ENCODE measurements at places on chromosomes 11 and 22. TPM values are rescaled to one million over a fixed set of nuclear protein-coding genes. Genes with fewer than 3 reads are reported as not detected.

Gene OR51S1
- total RNA-seq: not detected

Gene OR4A15
- not detected for total RNA-seq

Gene ARRB1
- total RNA-seq: 116 TPM

Gene CDCA5
- 9.5 TPM for total RNA-seq

Gene FAM227A
- 2.3 TPM for total RNA-seq

Gene CCDC116
- 0.38 TPM for total RNA-seq

Gene GNG3
- total RNA-seq: not detected

Gene SAMM50
- 59.5 TPM for total RNA-seq

Gene FERMT3
- total RNA-seq: 47.7 TPM

Gene CECR2
- 0.10 TPM for total RNA-seq

Gene CAPN5
- 9.7 TPM for total RNA-seq

Gene C11orf24
- 13.3 TPM for total RNA-seq

Gene GRIK4
- total RNA-seq: 0.33 TPM

Gene B4GALNT4
- 2.3 TPM for total RNA-seq

Gene IGSF9B
- 0.29 TPM for total RNA-seq

Gene TRIM48
- total RNA-seq: not detected

Gene FGF4
- not detected for total RNA-seq

Gene OR5W2
- total RNA-seq: not detected

Gene PRAME
- not detected for total RNA-seq

Gene PES1
- 90.5 TPM for total RNA-seq

Gene CBX7
- total RNA-seq: 3.4 TPM

Gene RFPL2
- not detected for total RNA-seq

Gene TRIM34
- 11.3 TPM for total RNA-seq

Gene OR2AG2
- 0.29 TPM for total RNA-seq

Gene OR51B5
- total RNA-seq: not detected

Gene RPUSD4
- total RNA-seq: 37.7 TPM

Gene ZBTB16
- 13.4 TPM for total RNA-seq

Gene PRR5L
- 9.5 TPM for total RNA-seq

Gene SCO2
- 2.9 TPM for total RNA-seq

Gene APOL4
- total RNA-seq: 0.57 TPM

Gene LRRC32
- total RNA-seq: 35.5 TPM

Gene FXYD2
- 2.3 TPM for total RNA-seq

Gene UBQLN3
- total RNA-seq: not detected

Gene HSD17B12
- total RNA-seq: 96.7 TPM

Gene APOA5
- total RNA-seq: not detected

Gene SERHL2
- total RNA-seq: 1.6 TPM

Gene LRP5
- 34.6 TPM for total RNA-seq

Gene ACR
- 0.38 TPM for total RNA-seq

Gene PITPNM1
- 11.4 TPM for total RNA-seq

Gene DTX4
- total RNA-seq: 7.8 TPM

Gene PANX3
- total RNA-seq: not detected

Gene BTG4
- total RNA-seq: not detected

Gene OR5A1
- not detected for total RNA-seq

Gene OR4A47
- total RNA-seq: not detected

Gene PHOX2A
- not detected for total RNA-seq

Gene TFIP11
- total RNA-seq: 39.9 TPM

Gene OR1S1
- total RNA-seq: not detected

Gene B3GAT1
- total RNA-seq: not detected

Gene MAJIN
- not detected for total RNA-seq

Gene SLC36A4
- 15.4 TPM for total RNA-seq

Gene OSBP2
- total RNA-seq: 9.9 TPM

Gene PLEKHB1
- not detected for total RNA-seq

Gene TRIM51
- not detected for total RNA-seq

Gene PATE2
- total RNA-seq: 0.19 TPM

Gene FGF3
- not detected for total RNA-seq

Gene DLG2
- 0.65 TPM for total RNA-seq

Gene SYNGR1
- 3.6 TPM for total RNA-seq

Gene TRAPPC4
- 54.2 TPM for total RNA-seq

Gene RBMXL2
- total RNA-seq: not detected

All from vein endothelial cell (primary cell).